ENCODE measurements at places on chromosomes 11 and 22.

DNA sequence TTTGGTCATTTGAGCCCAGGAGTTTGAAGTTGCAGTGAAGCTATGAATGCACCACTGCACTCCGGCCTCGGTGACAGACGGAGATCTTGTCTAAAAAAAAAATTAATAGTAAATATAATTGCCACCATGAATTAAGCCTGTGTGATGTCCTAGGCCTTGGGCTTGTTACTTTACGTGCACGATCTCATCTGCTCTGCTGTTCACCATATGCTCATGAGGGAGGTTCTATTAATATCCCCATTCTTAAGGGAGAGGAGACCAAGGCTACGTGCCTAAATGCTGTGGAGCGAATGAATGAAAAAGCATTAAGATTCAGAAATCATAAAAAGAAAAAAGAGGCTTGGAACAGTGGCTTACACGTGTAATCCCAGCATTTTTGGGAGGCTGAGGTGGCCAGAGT lies 2.6 kb upstream of the ATG2A start:
- no peak for DNase-seq

DNA sequence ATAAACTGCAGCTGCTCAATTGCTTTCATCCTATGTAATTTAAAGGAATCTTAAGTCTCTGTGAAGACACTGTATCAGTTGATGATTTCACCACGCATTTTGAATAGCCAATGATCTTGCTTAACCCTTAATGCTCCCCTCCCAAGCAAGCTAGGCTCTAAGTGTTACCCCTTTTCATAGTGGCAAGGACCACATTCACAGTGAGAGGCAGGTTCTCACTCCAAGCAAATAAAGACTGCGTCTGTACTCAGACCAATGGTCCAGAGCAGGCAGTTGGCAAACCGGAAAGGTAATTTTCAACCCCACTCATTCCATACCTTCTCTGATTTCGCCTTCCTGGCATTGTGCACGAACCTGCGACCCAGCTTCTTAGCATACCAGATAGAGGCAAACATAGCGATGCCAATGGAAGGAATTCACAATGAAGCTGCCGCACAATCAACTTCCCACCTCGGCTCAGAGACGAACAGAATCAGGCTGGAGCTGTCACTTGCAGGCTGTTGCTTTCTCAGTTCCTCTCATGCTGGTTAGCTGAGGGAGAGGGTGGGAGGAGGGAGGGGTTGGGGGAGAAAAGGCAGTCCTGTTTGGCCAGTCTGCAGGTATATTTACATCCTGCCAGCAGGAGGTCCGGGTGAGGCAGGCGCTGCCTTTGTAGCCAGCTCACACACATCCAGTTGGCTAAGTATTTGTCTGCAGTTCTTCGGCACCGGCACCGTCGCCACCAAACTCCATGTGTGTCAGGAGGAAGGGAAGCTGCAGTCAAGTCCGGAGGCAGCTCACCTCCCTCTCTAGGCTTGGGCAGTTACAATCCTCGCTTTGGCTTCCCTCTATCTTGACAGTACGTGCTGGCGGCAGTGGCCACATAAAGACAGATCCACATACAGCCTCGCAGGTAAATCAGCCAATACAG lies 1151.2 kb upstream of the CCDC90B start:
- DNase-seq, result no peak

- no peak for DNase-seq
Observed at GRCh38 chr11:125750629-125751028, 4.5 kb downstream of the PATE1 start.

DNA sequence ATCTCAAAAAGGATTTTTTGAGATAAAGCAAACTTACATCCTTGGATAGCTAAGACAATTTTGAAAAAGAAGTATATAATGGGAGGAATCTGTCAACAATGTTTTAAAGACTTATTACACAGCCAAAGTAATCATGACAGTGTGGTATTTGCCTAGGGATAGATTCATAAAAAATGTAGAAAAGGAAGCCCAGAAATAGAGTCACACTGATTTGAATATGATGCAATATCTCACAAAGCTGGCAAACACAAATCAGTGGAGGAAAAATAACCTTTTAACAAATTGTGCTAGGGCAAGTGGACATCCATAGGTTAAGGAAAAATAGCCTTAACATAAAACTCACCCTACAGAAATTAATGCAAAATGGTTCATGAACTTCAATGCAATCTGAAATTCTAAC lies 6.0 kb downstream of the XKR3 start:
- DNase-seq, result no peak

DNA sequence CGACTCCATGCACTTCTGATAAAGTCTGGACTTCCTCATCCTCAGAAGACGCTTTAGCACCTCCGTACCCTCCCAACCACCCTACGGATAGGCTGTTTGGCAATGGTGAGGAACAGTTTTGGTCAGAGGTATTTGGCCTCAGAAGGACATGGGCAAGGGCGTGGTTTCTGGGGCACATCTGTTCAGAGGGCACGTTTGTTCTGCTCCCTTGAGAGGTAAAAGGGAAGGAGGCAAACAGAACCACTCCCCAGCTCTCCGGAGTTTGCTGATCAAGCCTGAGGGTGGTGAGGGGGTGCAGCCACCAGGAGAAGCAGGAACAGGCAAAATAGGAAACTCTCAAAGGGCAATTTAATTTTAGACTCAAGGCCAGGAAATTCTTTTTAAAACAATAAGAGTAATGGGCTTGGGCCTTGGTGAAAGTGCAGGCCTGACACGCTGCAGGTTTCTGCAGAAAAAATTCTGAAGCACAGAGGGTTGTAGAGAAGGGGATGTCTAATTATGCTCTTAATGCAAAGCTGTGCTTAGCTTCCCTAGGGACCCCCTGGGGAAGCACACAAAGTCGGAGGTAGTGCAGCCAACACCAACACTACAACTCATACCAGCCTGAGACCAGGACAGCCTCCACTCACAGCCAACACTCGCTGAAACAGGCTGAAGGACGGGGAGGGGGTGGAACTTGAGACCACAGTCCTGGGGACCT lies 23.3 kb downstream of the ETS1 start:
- DNase-seq, result peak; percentile 19

DNA sequence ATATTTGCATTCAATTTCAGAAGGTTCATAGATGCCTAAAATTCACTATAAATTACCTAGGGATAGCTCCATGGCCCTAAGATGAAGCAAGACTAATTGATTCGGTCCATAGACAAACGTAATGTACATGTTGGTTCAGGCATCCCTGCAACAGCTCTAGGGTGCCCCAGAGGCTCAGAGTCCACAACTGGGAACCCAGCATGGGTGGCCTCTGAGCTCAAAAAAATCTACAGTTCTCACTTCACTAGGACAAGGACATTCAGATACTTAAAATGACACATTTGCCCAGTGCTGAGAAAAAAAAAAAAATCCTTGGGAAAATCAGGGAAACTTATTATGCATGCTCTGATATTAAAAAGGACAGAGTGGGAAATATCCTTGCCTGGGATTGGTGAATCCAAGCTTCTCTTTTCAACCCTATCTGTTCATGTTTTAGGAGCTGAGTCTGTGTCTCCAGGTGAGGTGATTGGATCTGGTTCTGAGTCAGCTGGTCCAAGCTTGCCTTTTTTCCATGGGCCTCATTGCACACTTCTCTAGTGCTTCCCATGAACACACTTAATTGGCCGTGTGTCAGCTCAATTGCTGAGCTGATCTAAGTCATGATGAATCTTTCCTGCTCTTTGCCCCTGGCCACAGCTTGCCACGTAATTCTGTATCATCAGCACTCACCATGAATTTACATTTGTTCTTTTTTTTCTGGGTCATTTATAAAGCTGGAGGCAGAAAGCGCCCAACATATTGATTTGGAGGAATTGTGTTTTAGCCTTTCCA lies 116.3 kb upstream of the RCN1 start:
- DNase-seq, result no peak

GRCh38 chr11:23944923-23945322 lies 551.9 kb upstream of the LUZP2 start:
- no peak for DNase-seq

GRCh38 chr11:68166969-68167368 lies 45.8 kb upstream of the CHKA start:
- DNase-seq, result no peak

- DNase-seq, result peak; percentile 37
Observed at GRCh38 chr11:85827748-85828639, 17.1 kb upstream of the SYTL2 start.

DNA sequence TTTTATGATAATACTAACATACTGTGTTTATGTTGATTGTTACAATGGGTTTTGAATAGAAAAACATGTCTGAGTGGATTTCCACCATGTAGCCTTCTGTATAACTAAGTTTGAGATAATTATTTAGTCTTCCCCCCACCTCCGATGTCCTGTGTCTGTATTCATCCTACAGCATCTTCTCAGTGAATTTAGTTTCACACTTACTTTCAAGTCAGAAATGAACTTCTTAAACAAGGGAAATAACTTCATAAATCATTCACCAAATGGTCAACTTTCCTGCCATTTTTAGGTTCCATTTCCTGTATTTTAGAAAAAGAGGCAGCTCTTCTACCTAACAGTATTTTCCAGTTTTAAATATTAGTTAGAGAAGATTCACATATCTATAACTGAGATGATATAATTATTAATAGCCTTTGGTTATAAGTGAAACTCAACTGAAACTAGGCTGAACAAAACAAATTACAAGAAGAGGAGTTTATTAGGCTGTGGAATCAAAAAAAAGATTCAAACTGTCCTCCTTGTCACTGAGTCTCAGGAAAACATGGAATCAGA lies 3.5 kb downstream of the OR51B5 start:
- no peak for DNase-seq

DNA sequence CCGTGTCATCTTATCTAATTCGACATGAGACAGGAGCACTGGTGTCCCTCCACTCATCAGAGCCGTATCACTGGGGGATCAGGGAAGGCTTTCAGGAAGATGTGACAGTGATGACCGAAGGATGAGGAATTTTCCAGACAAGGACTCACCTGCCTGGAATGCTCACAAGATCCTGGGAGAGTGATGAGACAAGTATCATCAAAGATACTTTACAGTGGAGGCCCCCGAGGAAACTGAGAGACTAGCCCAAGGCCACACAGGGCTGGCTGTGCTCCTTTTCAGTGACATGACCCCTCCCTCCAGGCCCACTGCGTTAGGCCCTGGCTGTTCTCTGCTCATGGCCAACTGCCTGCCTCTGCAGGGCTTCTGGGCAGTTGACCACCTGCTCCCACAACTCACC lies 13.0 kb downstream of the CLPB start:
- no peak for DNase-seq

DNA sequence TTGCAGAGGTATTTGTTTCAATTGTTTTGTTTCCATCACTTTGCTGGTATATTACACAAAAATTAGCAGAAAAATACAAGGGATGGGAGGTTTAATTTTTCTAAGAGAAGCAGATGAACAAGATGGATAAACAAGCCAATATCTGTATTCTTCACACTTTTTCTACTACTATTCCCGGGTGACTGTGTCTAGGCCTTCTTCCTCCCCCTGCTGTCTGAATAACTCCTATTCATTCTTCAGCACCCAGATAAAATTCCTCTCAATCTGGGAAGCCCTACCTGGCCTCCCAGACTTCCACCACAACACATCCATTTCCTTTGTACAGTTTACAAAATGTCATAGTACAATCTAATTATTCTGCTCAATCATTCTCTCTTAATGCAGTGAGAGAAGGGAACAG lies 666.6 kb upstream of the TENM4 start:
- DNase-seq, result no peak

GRCh38 chr11:17734986-17735817 lies 621 bp downstream of the KCNC1 start:
- DNase-seq, result peak; percentile 79

- no peak for DNase-seq
Observed at GRCh38 chr11:3229673-3230630, 2.3 kb downstream of the MRGPRE start.

GRCh38 chr11:1505480-1505879 lies 18.9 kb upstream of the MOB2 start:
- DNase-seq, result no peak

GRCh38 chr22:44159221-44159620 lies 21.5 kb upstream of the PARVG start:
- no peak for DNase-seq

All from hematopoietic multipotent progenitor cell treated with erythropoietin and hydrocortisone succinate and interleukin-3 and kit ligand, for 6 days (in vitro differentiated cells).